Bone marrow (tissue), 2 donors: ENCODE measurements at places on chromosomes 3 and 15.

GRCh38 chr3:42033741-42034140 lies 57.4 kb upstream of the TRAK1 start:
- DNase-seq, result no peak

- DNase-seq, result no peak
These were observed 43.4 kb upstream of the NAALADL2 start for GRCh38 chr3:174815750-174816149.

- peak; percentile 63 for DNase-seq
These were observed 62.8 kb upstream of the MEX3B start for GRCh38 chr15:82108489-82109078.

DNA sequence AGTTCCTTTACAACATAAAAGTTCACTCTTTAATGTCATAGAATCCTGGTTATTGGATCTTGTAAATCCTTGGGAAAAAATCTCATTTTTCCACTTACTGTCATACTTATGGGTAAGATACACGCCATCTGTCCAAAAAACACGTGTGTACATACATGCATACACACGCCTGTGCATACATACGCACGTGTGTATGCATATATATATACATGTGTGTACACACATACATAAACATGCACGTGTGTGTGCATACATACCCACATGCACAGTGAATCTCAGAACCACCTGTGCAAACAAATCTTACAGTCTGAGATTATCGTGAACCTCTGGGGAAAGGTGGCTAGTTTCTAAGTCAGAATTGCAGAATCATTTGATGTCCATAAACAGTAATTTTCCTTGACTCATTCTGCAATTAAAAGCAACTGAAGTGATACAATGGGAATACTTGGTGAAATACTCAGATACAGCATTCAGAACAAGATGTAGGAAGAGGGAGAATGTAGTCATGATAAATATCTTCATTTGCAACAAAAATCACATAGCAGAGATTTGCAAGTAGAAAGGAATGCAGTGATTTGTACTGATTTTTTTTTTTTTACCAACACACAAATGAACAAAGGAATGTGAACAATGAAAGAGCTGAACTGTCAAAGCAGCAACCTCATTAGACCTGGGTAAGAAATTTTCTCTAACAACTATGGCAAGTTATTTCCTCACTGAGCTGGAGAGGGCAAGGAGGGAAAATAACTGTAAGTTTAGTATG lies 160.6 kb upstream of the POU1F1 start:
- DNase-seq, result no peak

DNA sequence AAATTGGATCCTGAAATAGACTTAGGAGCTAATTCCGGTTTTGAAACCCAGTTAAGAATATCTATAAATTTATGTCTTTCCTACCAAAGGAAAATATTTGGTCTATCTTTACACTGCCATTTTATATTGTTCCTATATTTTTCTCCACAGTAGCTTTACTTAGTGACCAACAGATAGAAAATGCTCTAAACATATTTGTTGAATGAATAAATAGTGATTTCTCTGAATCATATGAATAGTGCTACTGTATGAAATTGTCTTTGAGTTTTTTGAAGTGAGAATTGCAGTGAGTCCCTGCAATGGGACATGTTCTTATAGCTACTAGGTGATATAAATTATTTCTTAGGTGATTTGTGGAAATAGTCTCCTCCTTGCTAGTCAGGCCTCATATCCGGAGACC lies 18.5 kb upstream of the EID1 start:
- DNase-seq, result no peak

- DNase-seq, result no peak
These were observed 69.1 kb upstream of the SEC13 start for GRCh38 chr3:10389995-10390394.

DNA sequence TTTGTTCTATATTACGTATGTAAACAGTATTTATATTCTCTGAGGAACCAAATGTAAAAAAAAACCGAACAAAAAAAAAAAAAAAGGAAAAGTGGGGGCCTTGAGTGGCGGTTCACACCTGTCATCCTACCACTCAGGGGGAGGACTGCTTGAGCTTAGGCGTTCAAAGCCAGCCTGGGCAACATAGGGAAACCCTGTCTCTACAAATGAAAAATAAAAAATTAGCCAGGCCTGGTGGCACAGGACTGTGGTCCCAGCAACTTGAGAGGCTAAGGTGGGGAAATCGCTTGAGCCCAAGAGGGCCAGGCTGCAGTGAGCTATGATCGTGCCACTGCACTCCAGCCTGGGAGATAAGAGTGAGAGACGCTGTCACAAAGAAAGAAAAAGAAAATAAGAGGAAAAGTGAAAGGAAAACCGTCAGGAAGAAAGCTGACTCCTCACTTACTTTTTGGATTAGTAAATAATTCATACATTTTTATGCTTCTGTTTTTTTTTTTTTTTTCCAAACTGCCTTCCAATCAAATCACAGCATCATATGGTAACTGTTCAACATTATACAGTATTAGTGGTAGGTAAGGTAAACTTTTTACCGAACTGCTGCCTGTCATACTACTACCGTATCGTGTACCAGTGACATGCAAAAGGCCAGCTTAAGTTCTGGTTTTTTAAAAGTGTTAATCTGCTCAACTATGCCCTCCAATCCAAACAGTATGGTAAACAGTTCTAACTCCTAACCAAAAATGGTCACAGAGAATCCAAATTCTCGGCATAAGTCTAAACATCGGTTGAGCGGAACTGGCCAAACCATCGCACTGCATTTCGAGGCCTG lies 1.2 kb downstream of the PHC3 start:
- no peak for DNase-seq
